ENCODE measurements at places on chromosomes 3 and 15.

DNA sequence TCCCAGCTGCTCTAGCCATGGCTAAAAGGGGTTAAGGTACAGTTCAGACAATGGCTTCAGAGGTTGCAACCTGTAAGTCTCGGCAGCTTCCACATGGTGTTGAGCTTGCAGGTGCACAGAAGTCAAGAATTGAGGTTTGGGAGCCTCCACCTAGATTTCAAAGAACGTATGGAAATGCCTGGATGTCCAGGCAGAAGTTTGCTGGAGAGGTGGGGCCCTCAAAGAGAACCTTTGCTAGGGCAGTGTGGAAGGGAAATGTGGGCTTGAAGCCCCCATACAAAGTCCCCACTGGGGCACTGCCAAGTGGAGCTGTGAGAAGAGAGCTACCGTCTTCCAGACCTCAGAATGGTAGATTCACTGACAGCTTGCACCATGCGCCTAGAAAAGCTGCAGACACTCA lies 73.7 kb downstream of the STT3B start:
- no peak for DNase-seq

DNA sequence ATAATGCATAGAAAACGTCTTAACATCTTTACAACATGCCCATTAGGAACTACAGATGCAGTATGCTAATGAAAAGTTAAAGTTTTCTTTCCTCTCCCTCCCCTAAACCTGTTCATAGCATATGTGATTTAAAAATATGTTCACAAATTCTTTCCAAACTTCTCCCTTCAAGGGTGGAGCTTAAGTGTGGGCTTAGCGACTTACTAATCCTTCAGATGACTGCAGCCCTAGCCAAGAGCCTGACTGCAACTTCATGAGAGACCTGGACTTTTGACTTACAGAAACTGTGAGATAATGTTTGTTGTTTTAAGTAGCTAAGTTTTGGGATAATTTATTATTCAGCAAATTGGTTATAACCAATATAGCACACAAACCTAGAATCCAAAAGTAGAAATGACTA lies 22.0 kb upstream of the ANXA2 start:
- no peak for DNase-seq

- DNase-seq, result no peak
These were observed 185.9 kb downstream of the MEGF11 start for GRCh38 chr15:66067687-66068086.

GRCh38 chr3:122025296-122025695 lies 3.2 kb upstream of the ILDR1 start:
- no peak for DNase-seq

DNA sequence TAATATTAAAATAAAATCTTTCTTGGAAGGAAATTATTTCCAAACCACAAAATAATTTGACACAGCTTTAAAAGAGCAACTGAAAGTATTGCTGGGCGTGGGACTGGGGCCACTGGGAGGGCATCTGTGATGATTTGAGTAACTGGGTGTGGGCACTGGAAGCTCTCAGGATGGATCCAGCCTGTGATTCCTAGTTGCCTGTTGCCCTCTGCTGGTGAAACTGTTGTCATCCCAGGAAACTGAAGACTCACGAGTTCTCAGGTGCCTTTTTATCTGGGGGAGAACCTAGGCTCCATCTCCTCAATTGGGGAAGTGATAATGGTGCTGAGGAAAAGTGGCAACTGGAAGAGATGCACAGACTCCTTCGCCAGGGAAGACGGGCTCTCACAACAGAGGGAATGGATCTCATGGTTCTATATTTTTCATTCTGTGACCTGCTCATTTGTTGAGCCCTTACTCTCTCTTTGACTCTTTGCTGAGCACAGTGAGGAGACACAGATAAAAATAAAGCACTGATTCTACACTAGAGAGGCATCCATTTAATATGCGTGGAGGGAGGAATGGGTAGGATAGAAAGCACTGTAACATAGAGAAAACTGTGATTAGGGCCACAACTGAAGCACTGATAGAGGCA lies 61.6 kb downstream of the TPRG1 start:
- peak; percentile 35 for DNase-seq

- no peak for DNase-seq
These were observed 43.6 kb upstream of the DCBLD2 start for GRCh38 chr3:98945101-98945524.

DNA sequence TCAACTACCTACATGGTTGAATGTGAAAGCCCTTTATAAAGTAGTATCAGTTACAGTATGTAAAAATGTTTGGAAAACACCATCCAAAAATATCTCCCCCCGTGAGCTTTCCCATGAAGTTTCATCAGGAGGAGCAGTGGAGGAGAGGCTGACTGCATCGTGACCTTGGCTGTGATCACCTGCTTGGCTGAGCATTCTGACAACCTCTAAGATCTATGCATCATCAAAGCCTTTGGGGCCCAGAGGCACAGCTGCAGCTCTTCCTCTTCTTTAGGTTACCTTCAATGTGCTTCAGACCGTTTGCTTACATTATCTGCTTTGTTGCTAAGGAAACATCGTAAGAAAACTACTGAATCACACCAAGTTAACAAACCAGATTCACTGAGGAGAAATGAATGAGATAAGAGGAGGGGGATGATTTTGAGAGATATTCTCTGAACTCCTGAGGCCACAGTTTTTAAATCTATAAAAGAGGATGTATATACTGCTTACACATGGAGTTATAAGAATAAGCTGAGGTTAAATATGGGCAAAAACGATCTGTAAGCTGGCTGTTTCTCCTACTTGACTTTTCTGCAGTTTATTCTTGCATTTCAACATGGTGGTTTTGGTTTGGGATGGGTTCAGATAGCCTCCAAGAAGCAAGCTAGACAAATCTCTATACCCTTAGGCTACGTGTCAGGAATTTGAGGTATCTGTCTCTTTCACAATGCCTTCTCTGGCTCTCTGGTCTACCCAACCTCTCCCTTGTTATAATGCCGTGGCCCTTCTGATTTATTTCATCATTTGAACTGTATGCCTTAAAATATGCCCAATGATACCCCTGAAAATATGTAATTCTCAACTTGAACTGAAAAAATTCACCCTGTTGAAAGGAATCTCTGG lies 4.0 kb downstream of the GCSAM start:
- DNase-seq, result no peak

GRCh38 chr3:134002306-134002705 lies 27.4 kb downstream of the SLCO2A1 start:
- DNase-seq, result no peak

- no peak for DNase-seq
These were observed 38.1 kb upstream of the IGF2BP2 start for GRCh38 chr3:185862920-185863319.

- no peak for DNase-seq
These were observed 396.5 kb downstream of the OCA2 start for GRCh38 chr15:27702581-27702980.

GRCh38 chr3:188979669-188980310 lies 192.0 kb upstream of the TPRG1 start:
- DNase-seq, result peak; percentile 48

DNA sequence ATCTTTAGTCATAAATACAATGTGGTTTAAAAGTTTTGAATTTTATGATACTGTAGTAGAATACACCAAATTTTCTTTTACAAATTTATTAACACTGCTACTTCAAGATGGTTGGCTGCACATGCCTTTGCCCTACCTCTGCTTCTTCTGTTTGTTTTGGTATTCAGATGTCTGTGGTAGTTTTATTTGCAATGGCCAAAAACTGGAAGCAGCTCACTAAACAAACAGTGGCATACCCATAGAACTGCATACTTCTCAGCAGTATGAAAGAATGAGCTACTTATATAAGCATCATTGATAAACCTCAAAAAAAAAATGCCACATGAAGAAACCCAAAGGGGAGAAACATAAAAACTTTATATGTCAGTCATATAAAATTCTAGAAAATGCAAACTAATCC lies 19.5 kb downstream of the ARIH2 start:
- DNase-seq, result no peak

DNA sequence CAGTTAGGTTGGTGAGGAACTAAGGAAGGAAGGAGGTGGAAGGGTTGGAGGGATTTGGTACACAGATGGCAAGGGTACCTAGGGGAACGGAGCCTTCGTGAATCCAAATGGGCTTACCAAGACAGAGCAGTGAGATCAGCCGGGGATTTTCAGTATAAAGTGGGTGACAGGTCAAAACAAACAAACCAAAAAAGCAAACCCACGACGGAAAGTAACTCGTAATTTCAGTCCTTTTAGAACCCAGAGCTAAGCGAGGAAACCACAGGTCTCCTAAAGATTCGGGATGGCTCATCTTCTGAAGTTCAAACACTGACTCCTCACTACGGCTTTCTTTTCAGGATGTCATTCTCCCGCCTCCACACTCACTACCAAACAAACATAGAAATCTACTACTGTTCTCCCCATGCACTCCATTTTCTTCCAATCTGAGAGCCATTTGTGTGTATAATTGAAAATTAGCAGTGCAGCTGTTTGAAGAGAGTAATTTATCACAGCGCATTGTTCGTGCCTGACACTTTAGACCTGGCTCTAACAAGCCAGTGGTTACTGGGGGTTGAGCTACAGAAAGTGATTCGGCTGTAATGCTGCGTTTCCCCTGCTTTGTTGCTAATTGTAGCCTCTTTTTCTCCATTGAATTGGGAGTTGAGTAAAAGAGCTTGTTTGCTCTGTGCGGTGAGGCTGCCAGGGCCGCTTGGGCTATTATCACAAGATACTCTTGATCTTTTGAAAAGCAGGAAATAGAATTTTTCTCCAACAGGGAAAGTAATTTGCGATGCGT lies 64.7 kb upstream of the CCDC39 start:
- DNase-seq, result peak; percentile 96

- no peak for DNase-seq
These were observed 1.2 kb downstream of the CTSH start for GRCh38 chr15:78943692-78944091.

GRCh38 chr15:73283366-73283962 lies 85.3 kb downstream of the HCN4 start:
- DNase-seq, result no peak

- no peak for DNase-seq
These were observed 156.3 kb downstream of the TIGIT start for GRCh38 chr3:114450008-114450596.

DNA sequence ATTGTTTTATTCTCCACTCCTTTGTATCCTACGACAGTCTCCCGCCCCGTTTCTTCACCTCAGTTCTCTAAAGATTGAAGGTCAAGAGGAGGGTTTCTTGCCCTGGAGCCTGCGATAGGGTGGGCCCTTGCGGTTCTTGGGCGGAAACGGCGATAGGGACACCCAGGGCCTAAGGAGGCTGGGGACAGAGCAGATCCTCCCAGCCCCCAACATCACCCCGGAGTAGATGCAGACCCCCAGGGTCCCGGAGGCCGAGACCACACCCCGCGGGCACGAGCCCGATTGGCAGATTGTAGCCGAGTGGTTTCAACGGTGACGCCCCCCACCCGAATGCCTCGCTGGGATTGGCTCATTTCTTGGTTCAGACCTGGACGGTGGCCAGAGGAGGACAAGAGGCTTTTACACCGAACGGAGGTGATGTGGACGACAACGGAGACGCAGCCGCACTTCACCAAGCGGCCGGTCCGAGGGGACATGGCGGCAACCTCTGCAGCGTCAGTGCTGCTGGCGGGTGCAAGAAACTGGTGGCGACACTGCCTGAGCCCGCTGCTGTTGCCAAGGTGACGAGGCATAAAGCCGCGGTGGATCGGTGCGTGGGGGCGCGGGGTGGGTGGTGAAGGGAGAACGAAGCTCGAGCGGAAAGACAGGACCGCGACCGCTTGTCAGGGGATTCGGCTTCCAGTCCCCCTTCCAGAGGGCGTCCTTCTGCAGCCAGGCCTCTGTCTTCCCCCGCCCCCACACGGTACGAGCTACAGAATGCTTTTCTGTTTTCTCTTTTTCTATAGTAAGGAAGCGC lies 19.0 kb upstream of the MCF2L2 start:
- DNase-seq, result peak; percentile 95

- no peak for DNase-seq
These were observed 683 bp downstream of the UBE2Q2 start for GRCh38 chr15:75843678-75844581.

DNA sequence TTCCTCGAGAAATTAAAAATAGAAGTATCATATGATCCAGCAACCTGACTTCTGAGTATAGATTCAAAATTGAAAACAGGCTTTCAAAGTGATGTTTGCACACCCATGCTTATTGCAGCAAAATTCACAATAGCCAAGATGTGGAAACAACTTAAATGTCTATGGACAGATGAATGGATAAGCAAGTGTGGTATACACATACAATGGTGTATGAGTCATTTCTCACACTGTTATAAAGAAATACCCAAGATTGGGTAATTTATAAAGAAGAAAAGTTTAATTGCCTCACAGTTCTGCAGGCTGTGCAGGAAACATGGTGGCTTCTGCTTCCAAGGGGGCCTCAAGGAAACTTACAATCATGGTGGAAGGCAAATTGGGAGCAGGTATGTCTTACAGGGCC lies 100.8 kb downstream of the KLF13 start:
- DNase-seq, result no peak

DNA sequence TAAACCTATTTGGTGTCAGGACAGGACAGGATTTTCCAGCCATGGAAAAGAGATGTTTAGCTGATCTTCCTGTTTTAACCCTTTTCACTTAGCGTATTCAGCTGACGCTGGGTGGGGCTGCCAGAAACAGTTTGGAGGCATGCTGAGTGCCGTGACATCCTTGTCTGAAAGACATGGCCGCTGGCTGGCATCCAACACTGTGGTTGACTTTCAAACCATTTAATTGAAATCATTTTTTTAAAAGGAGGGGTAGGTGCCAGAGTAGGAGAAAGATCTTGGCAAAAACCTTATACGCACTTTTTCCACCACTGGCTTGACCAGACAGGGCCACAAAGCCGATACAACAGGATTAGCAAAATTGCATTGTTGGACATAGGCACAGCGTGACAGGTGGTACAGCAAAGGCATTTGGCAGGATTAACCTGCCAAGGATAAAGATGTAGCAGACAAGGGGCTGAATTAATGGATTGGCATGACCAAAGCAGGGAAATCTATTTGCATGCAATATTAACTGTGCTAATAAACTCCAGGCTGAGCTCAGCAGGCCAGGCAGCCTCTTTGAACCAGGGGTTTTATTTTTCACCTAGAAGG lies 131.8 kb upstream of the TOPAZ1 start:
- no peak for DNase-seq

DNA sequence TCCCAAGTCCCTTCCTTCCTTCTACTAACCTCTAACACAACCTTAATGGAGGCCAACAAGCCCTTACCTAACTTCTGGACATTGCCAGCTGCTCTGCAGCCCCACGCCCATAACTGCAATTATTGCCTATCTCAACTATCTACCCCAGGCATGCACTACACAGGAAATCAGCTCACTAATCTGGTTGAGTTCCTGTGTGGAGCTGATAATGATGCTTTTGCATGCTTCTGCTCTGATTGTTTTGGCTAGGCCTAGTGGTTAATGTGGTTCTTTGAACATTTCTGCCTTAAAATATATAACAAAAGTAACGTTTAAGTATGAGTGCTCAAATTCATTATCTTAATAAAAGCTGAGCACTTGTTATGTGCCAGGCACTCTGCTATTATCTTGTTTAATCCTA lies 463.9 kb downstream of the MFSD1 start:
- no peak for DNase-seq

DNA sequence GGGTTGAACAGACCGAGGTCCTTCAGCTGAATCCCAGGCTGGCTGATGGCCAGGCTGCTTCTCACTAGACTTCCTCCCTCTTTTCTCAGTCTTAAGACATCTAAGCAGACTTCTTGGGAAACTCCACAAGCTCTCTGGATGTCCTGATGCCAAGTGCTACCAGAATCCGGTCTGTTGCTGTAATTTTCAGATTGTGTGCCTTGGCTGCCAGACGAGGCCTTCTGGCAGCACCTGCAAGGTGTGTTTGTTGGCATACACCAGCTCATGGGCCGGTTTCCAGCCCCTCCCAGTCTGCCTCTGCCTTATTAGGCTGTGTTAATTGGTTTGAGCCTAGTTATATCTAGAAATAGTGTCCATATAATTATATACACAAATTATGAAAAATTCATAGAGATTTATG lies 120.6 kb downstream of the TNIK start:
- no peak for DNase-seq

- no peak for DNase-seq
These were observed 91.2 kb downstream of the DUT start for GRCh38 chr15:48422401-48422800.
